ENCODE measurements at places on chromosomes 2 and 18. TPM values are rescaled to one million over a fixed set of nuclear protein-coding genes. Genes with fewer than 3 reads are reported as not detected.

- DNase-seq, result no peak
These were observed 12.6 kb downstream of the RTP5 start for GRCh38 chr2:241882091-241882625.

GRCh38 chr2:196372811-196373664 lies 201.7 kb upstream of the STK17B start:
- peak; percentile 61 for DNase-seq

The UGT1A9 gene
- total RNA-seq, result not detected

The TCF23 gene
- not detected for total RNA-seq

The ACKR3 gene
- total RNA-seq, result 3.6 TPM

The DSC2 gene
- 0.64 TPM for total RNA-seq
